ENCODE measurements at places on chromosomes 2 and 18.

GRCh38 chr2:85183479-85183878, 50.3 kb downstream of the TCF7L1 start:
- DNase-seq = peak; percentile 42

GRCh38 chr18:35099911-35100310, 58.7 kb downstream of the MAPRE2 start:
- DNase-seq = peak; percentile 16

GRCh38 chr2:183089192-183089851, 10.8 kb downstream of the DUSP19 start:
- no peak for DNase-seq

GRCh38 chr18:51878724-51879123, 461.3 kb upstream of the DCC start:
- no peak for DNase-seq

- DNase-seq = no peak
These were observed 230.8 kb upstream of the CHAC2 start for GRCh38 chr2:53536583-53537361.

- DNase-seq = peak; percentile 69
These were observed 140.2 kb upstream of the ETAA1 start for GRCh38 chr2:67256892-67257291.

- DNase-seq = no peak
These were observed 64.6 kb downstream of the NCKAP1 start for GRCh38 chr2:182973441-182974352.

DNA sequence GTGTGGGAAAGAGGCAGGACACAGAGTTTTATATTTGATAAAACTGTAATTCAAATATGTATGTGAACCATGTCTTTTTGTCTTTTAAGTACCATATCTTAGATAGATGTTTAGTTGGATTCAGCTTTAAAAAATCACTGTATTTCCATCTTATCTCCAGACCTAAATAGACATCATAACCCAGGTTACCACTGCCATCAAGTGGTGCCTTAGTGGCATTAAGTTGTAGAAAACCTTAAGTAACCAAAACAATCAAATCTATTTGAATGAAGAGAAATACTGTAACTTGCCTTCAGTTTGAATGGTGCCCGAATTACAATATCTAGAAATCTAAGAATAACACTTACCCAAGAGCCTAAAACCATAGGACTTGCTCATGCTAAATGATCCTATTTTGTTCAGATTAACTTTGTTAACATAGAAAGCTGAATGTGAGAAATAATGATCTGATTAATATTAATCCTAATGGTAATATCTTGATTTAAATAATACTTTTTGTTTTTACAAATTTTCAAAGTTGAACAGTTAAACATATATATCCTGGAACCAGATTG, 92.5 kb upstream of the MAP2 start:
- peak; percentile 27 for DNase-seq

DNA sequence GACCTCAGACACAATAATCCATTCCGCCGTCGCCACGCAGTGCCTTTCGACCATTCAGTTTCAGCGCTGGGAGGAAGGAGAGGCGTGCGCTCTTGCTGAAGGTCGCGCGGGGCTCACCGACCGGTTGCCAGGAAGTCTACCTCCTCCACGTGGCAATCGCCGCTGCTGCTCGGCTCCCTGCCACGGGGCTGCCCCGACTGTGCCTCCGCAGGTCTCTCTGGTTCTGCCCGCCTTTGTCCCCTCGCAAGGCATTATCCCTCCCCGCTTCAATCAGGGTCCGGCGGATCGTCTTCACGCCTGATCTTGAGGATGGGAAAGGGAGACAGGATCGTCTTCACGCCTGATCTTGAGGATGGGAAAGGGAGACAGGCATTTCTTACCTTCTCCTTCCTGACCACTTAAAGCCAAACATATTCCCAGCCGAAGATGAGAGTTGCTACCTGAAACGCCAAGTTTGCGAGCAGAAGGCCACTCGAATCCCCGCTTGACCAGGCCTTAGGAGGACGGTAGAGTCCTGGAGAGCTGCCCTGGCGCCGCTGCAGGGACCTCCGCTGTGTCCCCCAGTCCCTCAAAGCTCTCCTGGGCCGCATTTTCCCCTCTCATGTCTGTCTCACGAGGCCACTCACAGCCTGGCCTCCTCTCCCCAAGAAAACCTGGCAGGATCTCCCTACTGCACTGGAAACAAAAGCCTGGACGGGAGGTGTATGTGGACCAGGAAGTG, 4.3 kb upstream of the GPR45 start:
- no peak for DNase-seq

DNA sequence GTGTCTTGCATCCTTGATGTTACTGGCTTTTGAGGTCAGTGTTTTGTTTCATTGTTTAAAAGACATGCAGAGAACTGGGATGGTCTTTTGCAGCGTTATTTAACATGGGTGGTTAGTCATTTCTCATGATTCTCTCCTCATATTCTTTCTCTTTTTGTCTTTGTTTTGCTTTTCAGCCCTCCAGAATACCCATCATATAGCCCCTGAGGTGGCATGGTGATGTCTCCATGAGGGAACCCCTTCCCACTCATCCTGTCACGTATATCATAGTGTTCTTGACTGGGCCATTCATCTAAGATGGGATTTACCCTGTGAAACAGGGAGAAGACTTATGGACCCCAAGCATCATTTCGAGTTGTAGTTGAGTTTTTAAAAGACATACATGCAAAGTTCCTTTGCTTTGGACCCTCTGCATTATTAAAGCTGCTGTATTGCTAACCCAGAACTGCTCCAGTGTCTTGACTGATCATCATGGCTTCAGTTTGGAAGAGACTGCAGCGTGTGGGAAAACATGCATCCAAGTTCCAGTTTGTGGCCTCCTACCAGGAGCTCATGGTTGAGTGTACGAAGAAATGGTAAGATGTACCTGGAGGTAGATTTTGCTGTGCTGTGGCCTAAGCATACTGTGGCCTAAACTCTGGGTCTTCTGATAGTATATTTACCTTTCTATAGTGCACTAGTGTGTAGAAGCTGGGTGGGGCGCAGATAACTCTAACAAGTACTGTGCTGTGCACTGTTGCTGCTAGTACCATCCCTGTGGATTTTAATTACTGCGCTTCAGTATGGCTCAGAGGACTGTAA, 1.4 kb downstream of the EHBP1 start:
- DNase-seq = peak; percentile 21
